Forelimb muscle (tissue), 1 donor: ENCODE measurements at places on chromosomes 12 and 14.
A peak's percentile ranks its signal among the peaks of the same experiment; 100 is the strongest.

DNA sequence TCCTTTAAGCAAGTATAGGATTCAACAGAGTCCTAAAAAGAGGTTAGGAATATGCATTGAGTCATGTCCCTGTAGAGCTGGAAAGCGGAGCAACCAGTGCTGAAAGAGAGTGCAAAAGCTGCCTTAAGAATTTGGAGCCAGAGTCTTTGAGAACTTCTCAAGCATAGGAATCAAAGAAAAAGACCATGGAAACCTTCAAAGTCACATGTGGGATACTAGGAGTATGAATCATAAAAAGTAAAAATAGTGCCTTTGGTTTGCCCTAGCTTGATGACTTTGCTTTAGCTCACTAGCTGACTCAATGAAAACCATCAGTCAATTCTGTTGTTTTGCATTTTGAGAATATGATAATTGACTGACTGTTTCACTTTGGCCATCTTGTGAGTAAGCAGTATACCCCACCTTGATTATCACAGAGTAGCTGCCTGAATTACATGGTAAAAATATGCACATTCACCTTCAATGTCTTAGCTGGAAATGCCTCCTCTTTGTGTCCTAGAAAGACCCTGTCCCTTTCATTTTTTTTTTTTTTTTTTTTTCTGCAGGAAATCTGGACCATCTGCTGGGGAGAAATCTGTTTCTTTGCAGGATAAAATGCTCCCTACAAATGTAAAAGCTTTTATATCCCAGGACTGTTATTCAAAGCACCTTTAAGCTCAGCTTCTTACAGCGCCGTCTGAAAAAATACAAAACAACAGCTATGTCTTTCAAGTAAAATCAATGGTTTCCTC is 248.6 kb upstream of the KRR1 start:
- no peak for DNase-seq

- DNase-seq, result no peak
Observed at GRCh38 chr12:104784592-104784991, 173.5 kb downstream of the SLC41A2 start.

DNA sequence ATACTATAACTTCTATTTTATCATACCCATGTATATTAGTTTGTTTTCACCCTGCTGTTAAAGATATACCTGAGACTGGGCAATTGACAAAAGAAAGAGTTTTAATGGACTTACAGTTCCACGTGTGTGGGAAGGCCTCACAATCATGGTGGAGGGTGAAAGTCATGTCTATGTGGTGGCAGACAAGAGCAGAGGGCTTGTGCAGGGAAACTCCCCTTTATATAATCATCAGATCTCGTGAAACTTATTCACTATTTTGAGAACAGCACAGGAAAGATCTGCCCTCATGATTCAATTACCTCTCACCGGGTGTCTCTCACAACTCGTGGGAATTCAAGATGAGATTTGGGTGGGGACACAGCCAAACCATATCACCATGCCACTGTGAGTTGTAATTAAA is 135.8 kb downstream of the SYNE2 start:
- DNase-seq, result no peak

- DNase-seq, result peak; percentile 31
Observed at GRCh38 chr12:40152783-40153383, 47.0 kb upstream of the SLC2A13 start.

- DNase-seq, result no peak
Observed at GRCh38 chr12:47735649-47736048, 10.4 kb upstream of the ENDOU start.

DNA sequence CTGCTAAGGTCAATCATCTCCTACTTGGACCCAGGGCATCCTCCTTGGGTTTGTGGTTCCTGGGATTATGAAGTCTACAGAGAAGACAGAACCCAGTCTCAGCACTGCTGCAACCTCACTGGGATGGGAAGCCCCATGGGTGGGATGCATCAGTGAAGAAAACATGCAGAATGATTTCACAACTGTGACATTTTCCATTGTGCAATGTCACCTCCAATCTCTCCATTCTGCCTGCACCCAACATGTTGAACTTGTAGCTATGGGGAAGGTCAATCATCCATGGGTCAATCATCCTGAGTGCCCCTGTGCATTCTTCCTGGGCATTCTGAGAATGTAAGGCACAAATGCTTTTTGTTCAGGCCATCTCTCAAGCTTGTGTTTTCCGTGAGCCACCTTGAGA is 1004.4 kb upstream of the TMEM132C start:
- DNase-seq, result no peak

DNA sequence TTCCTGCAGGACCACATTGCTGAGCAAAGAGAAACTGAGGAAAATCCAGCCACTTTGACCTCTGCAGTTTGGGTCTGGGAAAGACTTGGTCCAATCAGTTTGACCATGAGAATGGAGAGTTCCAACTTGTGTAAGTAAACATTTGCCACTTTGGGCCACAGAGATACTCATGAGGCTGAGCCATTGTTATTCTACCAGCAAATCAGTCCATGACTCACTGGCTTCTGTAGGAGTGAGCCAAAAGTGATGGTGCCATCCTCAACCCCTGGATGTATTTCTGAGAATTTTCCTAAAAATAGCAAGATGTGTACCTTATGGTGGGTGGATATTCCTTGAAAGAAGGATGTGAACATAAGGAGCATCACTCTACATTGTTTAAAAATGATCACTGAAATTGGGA is 192.9 kb upstream of the OR4E1 start:
- no peak for DNase-seq

- DNase-seq, result no peak
Observed at GRCh38 chr14:23695664-23695999, 59.5 kb downstream of the DHRS2 start.

DNA sequence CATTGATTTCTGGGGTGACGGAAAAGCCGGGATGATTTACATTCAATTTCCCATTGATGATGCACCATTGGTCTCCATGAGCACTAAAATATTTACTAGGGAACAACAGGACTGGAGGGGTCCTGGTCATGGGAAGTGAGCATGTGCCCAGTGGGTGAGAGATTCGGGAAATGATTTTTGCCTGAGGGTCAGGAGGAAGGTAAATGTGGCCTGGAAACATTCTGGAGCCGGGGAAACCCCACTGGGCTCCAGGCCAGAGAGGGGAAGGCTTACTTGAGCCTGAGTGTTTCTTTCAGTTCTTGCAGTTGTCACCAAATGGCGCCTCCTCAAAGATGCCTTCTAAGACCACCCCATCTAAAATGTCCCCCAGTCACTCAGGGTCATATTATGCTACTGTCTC is 532.3 kb upstream of the TBX3 start:
- no peak for DNase-seq

DNA sequence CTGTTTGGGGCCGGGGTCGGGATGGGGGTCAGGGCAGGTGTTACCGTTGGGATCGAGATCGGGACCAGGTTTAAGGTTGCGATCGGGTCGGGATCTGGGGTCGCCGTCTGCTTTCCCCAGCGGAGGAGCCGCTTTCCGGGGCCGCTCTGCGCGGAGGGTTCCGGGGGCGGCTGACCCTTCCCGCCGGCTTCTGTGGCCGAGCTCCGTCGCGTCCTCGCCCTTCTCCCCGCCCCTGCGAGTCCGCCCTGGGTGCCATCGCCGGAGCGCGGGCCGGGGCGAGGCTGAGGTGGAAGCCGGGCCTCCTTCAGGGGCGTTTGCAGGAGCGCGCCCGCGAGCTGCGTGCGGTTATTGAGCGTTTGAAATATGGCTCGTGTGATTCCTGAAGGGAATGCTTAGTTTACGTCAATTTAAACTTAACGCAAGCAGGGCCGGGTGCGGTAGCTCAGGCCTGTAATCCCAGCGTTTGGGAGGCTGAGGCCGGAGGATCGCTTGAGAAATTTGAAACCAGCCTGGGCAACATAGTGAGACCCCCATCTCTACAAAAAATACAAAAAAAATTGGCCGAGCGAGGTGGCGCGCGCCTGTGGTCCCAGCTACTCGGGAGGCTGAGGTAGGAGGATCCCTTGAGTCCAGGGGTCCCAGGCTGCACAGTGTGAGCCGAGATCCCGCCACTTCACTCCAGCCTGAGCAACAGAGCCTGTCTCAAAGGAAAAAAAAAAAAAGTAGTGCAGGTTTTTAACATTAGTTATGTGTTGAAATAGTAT is 620 bp downstream of the PGAM5 start:
- DNase-seq, result no peak

DNA sequence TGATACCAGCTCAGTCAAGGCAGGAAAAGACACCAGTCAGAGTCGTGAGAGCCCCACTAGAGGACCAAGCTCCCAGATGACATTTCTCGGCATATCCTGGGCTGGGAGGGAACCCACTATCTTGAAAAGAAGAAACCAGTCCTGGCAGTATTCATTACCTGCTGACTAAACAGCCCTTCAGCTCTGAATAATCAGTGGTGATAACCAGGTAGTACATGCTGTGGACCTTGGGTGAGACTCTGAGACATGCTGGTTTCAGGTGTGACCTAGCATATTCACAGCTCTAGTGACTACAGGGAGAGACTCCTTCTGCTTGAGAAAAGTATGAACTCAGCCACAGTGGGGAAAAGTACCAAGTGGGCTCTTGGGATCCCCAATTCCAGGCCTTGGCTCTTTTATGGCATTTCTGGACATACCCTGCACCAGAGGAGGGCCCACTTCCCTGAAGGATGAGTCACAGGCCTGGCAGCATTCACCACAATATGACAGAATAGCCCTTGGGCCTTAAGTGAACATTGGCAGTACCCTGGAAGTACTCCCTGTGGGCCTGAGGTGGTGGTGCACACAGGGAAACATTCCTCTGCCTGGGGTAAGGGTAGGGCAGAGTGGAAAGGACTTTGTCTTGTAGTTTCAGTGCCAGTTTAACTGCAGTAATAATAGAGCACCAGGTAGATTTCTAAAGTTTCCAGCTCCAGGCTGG is 82.6 kb upstream of the SLC38A4 start:
- no peak for DNase-seq

- DNase-seq, result no peak
Observed at GRCh38 chr12:132026061-132026795, 76.5 kb downstream of the EP400 start.

DNA sequence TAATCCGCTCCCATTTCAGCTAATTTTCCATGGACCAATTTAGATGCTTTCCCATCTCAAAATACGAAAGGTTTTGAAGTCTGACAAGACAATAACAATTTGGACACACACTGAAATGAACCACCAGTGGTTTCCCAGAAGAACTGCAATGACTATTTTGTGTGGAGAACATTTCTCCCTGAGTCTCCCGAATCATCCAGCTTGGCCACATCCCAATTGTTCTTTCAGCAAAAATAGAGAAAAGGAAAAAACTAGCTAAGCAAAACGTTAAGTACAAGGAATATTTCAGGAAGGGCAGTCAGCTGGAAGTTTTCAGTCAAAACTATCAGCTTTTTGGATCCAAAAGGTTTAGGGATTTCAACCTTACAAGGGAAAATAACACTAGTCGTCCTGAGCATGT is 390.6 kb downstream of the KCNH5 start:
- DNase-seq, result peak; percentile 22

GRCh38 chr14:93951635-93952540 is 24.5 kb downstream of the ASB2 start:
- DNase-seq, result no peak

GRCh38 chr14:105274637-105275036 is 26.2 kb downstream of the BRF1 start:
- no peak for DNase-seq

GRCh38 chr12:50419112-50419909 is 18.6 kb downstream of the LARP4 start:
- DNase-seq, result no peak

DNA sequence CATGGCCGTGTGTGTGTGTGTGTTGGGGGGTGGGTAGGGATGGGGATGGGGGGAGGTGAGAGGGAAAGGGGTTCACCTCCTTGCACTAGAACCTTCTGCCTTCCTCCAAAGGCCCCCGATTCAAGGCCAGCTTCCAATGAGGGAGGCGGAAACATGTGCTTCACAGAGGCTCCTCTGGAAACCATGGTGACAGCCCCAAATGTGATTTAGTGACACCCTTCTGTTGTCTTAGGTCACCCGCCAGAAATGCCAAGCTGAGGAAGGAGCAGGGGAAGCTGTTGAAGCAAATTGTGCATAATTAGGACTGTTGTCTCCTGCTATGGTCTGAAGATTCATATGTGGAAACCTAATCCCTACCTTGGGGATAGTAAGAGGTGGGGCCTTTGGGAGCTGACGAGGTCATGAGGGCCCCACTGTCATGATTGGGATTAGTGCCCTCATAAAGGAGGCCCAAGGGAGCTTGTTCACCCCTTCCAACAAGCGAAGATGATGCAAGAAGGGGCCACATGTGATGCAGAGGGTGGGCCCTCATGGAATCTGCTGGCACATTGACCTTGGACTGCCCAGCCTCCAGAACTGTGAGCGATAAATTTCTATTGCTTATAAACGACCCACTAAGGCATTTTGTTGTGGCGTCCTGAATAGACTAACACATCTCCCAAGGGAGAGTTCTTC is 95.2 kb downstream of the AACS start:
- no peak for DNase-seq
